IMR-90 (cell line): ENCODE measurements at places on chromosomes 11 and 22.
A peak's percentile ranks its signal among the peaks of the same experiment; 100 is the strongest.

DNA sequence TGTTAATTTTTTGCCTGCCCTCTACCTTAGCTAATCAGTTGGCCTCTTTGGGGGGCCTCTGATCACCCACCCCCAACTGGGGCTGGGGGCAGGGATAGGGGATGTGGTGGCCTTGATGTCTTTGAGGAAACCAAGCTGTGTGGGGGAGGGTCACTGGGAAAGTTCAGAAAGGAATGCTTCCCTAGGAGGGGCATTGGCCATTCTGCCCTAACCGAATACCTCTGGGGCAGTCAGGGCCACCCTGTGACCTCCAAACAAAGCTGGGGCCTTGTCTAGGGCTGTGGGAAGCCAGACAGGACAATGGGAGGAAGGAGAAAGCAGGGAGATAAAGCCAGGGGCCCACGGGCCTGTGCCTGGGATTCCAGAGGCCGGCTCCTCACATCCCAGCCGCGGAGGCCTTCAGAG is 97.5 kb downstream of the TSPAN18 start:
- DNase-seq, result no peak
- no peak overlapping the region for H3K4me3 ChIP-seq
- peaks cover 20% of the 10 kb centered on the region for H3K27me3 ChIP-seq
- no peaks in the 10 kb centered on the region for H3K4me1 ChIP-seq

DNA sequence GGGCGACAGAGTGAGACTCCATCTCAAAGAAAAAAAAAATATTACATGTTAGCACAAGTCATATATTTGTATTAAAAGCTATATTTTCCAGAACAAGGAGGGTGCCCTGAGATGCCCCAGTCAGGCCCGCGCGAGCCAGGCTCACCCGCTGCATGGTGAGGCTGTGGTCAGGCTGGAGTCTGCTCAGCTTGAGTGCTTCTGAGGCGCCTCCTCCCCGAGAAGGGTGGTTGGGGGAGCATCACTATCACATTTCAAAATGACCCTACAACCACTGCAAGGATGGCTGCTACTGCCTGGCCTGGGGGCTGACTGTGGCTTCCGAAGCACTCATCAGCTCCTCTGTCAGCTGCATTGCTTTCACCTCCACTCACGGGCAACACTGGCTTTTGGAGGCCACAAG is 77.1 kb downstream of the SCUBE1 start:
- H3K36me3 ChIP-seq, result no peaks in the 10 kb centered on the region
- H3K27me3 ChIP-seq, result peaks cover 75% of the 10 kb centered on the region
- no peak for DNase-seq
- H3K4me3 ChIP-seq, result no peak overlapping the region

- peak; percentile 62 for DNase-seq
Observed at GRCh38 chr11:47373876-47374719, 4.2 kb downstream of the SPI1 start.

DNA sequence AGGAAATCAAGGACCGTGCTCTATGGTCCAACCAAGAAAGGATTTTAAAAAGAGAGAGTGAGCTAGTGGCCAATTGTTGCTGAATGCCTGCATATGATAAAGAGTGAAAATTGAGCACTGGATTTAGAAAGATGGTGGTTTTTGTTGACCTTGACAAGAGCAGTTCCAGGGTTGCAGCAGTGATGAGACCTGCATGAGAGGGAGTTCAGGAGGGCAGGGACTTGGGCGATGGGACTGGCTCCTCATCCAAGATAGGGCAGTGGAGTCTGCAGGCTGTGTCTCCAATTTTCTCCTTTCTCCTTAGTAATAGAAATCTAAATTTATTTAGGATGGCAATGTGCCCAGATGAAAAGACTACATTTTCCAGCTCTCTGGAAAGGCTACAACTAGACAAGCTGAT is 94.0 kb upstream of the B3GAT1 start:
- no peaks in the 10 kb centered on the region for H3K36me3 ChIP-seq
- no peak overlapping the region for H3K27ac ChIP-seq
- no peak overlapping the region for H3K4me3 ChIP-seq
- H3K27me3 ChIP-seq, result no peaks in the 10 kb centered on the region

DNA sequence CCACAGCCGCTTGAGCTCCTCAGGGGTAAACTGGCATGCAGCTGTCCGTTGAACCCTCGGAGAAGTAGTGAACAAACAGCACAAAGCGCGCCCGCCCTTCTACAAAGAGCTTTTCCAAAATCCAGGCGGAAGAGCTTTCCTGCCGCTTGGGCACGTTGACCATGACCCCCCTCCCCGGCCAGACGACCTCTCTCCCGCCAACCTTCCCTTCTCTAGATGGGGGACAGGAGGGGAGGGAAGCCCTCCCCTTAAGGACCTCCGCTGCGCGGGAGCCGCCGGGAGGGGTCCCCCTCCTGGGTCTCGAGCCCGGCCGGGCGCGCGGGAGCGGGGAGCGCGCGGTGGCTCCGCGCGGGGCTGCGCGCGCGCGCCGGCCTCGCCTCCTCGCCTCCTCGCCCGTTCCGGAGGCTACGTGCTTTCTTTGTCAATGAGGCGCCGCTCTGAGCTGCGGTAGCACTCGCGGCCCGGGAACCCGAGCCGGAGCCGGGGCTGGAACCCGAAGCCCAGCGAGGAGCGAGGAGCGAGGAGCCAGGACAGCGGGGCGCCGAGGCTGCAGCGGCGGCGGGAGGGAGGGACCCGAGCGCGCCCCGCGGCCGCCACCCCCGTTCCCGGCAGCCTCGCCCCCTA is 118.6 kb downstream of the HIPK3 start:
- H3K27me3 ChIP-seq, result peaks cover 2% of the 10 kb centered on the region; the same call in 1 of the 2 replicates
- peaks cover 5% of the 10 kb centered on the region for H3K4me1 ChIP-seq
- no peaks in the 10 kb centered on the region for H3K36me3 ChIP-seq
- peak within 1 kb of the TSS; percentile 4; the same call in 1 of the 2 replicates for H3K27ac ChIP-seq
